ENCODE measurements at places on chromosomes 2 and 18.

DNA sequence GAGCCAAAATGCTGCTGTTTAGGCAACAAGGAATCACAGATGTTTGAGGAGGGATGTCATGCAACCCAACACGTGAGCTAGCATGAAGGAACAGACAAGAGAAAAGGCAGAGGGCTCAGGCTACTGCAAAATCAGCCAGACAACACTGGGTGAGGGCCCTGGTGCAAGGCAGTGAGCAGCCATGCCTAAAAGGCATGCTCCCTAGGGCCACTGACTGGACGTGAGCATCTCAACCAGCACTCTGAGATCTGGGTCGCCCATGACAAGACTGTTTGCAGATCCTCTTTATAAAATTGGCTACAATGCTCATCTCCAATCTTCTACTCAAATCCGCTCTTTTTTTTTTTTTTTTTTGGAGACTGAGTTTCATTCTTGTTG is 49.1 kb downstream of the KIAA2012 start:
- DNase-seq, result no peak

GRCh38 chr2:238320246-238320647 is at the start of gene TRAF3IP1:
Gene TRAF3IP1 (plus strand): TSS chr2:238320518. CDS start chr2:238320663, 145 bp downstream.
- peak; percentile 76 for DNase-seq

- no peak for DNase-seq
Observed at GRCh38 chr2:217980036-217980435, 22.8 kb downstream of the TNS1 start.

DNA sequence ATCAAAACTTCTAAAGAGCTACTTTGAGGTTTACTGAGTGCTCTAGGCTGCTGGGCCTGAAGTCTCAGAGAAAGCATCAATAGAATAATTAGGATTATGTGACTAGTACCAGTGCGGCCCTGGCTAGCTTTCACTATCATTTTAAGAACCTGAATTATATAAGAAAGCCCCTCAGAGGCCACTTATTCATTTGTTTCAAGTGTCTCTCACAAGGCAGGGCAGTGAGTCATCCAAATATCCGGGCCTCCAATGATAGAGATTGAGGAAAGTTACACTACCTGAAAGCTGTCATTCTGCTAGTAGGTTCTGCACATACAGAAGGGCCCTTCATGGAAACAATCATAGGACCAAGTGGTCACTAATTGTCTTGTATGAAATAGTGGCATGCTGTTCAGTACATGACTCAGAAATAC is 193.1 kb downstream of the L3MBTL4 start:
- no peak for DNase-seq

DNA sequence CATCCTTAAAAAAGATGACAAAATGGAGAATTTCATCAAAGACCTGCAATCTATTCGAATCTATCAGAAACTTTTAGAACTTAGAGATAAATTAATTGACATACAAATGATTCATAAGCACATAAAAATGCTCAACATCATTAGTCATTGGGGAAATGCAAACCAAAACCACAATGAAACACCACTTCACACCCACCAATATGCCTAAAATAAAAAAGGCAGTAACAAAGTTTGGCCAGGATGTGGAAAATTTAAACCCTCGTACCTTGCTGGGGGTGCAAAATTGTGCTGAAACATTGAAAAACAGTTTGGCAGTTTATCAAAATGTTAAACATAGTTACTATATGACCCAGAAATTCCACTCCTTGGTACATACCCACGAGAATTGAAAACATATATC is 11.5 kb upstream of the EIF2AK3 start:
- no peak for DNase-seq

DNA sequence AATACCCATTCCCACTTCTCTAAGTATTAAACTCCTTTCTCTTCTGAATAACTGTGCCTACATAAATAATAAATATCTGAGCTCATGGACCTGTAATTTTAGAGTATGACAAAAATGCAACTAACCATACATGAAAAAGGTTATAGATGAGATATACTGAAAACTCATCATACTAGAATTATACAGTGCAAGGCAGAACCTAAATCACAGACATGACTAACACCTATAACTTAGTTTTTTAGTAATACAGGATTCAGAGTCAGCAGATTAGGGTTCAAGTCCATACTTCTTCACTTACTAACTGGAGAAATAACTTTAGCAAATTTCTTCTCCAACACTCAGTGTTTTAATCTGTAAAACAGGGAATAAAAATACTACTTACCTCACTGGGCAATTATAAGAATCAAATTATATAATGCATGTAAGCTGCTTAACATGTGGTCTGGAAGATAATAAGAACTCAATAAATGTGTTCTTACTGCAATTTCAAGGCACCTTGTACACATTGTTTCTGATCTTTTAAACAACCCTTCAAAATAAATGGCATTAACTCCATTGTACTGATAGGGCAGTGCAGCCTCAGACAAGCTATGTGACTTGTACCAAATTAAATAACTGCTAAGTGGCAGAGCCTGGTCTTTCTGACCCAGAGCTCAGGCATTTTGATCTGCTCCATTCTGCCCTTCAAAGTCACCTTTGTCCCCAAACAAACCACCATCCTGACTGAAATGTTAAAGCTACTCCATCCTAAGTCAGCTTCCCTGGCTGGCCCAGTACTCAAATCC is 39.6 kb upstream of the KLF7 start:
- DNase-seq, result no peak

GRCh38 chr18:57997820-57998219 is 46.2 kb upstream of the NEDD4L start:
- no peak for DNase-seq

- DNase-seq, result no peak
Observed at GRCh38 chr2:48045613-48046012, 139.3 kb upstream of the FBXO11 start.

- peak; percentile 30 for DNase-seq
Observed at GRCh38 chr2:232473467-232473890, 14.2 kb downstream of the ECEL1 start.

DNA sequence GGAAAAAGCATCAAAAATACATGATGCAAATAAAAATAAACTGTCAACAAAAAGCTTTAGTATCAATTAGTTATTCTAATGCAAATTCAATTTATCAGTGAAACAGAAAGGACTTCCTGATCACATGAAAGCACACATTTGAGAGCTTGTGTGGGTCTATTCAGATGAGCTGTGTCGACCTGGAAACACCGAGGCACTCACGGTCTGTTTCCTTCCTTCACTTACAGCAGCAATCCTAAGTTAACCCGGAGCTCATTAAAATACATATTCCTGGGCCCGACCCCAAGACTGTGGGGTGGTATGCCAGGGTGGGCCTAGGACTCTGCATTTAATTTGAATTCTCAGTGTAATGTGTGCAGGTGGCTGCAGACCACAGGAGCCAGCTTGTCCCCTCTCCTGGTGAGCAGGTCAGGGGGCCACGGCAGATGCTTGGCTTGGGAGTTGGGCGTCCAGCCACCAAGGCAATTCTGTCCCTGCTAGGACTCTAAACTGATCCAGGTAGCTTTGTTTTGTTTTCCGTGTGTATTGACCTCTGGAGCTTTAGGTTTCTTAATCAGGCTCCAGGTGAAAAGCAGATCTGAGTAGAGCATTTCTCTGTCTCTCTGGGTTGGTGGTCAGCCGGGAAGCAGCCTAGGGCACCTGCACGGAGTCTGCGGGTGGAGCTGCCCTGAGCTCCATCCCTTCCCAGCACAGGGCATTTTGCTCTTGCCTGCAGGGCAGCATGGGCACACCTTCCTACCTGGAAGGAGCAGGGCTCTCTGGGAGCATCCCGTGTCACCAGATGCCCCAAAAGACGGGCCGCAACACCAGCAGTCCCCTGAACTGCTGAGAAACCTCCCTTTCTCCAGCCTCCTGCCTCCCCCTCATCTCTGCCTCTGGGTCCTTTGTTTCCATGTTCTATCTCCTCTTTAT is 9.0 kb downstream of the MBP start:
- no peak for DNase-seq

GRCh38 chr2:183542606-183543005 is 418.4 kb downstream of the NUP35 start:
- DNase-seq, result no peak

- no peak for DNase-seq
Observed at GRCh38 chr2:239086325-239087020, 238.6 kb downstream of the TWIST2 start.

- no peak for DNase-seq
Observed at GRCh38 chr2:57617318-57617717, 429.3 kb upstream of the VRK2 start.

- DNase-seq, result no peak
Observed at GRCh38 chr2:197136452-197136851, 174.1 kb downstream of the ANKRD44 start.

GRCh38 chr2:158041400-158041799 is 60.3 kb upstream of the UPP2 start:
- no peak for DNase-seq

GRCh38 chr2:108858894-108859293 is 72.3 kb downstream of the CCDC138 start:
- DNase-seq, result no peak

GRCh38 chr2:157837851-157838441 is 38.2 kb downstream of the ACVR1 start:
- DNase-seq, result peak; percentile 70

DNA sequence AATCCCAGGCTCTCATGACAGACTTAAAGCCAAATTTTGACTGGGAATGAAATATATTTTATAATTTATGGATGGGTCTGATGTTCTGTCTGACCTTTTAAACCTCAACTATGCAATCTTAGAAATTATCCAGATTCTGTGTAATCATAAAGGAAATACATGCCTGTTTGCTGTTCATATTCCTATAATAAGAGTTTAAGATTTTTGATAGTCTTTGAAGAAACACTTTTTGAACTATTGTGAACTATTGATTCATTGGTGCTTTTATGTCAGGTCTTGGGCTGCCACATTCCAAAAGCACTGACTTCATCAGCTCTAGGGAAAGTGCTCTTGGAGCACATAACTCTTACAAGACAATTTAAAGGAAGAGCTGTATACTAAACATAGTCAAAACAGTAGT is 64.2 kb downstream of the CCDC150 start:
- DNase-seq, result no peak

- DNase-seq, result no peak
Observed at GRCh38 chr2:233012301-233012971, 620 bp downstream of the NGEF start.

DNA sequence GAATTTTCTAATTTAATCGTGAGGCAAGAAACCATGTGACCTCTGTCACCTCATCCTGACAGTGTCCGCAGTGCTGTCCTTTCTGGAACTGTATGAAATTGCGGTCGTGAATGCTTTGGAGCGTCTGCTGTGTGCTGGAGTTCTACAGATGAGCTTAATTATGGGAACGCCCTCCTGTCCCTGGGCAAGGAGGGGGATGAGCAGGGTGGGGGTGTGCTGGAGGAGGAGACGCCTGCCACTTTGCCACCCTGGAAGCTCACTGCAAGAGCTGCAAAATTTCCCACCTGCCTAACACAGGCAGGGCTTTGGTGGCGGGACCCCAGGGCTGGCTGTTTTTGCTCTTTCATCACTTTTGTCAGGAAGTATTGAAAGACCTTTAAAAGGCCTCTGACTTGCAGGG is 6.5 kb downstream of the LPIN1 start:
- no peak for DNase-seq

DNA sequence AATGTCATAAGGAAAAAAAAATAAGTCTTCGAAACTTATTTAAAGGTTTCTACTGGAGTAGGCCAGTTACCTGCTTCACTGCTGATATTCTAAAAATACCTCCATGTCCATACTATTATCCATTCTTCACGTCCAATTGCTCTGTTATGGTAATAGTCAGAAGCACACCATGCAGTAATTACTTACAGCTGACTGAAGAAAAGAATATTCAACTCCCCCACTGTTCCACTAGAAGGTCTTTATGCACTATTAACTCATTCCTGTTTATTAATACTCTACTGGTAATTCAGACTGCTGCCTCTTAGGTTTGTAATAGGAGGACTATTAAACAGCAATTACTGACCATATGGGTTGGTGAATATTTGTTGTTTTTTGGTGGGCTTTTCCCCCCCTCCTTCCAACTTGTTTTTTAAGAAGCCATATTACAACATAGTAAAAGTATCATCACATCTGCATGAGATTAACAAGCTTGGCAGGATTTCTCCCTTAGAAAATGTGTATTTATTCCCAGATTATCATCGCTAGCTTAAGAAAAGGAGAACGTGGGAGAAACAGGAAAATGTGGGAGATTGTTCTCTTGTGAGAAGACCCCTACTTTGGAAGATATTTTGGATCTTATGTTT is 806.4 kb upstream of the FANCL start:
- no peak for DNase-seq

DNA sequence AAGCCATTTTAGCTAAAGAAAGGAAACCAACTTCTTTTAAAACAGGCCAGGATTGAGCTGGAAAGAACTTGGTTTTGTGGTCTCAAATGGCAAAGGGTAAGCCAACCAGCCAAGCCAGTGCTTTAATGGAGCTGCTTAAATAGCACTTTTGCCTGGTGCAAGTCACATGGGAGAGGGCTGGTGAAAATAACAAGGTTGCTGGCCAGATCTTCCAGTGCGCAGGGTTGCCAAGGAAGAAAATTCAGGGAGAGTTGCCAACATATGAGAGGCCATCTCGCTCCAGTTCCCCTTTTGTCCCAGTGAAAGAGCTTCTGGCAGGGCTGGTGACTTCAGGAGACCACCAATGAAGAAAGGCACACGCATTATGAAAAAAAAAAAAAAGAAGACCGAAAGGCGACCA is 57.3 kb downstream of the IRS1 start:
- DNase-seq, result peak; percentile 68

- DNase-seq, result no peak
Observed at GRCh38 chr18:77547757-77548156, 298.1 kb downstream of the GALR1 start.

DNA sequence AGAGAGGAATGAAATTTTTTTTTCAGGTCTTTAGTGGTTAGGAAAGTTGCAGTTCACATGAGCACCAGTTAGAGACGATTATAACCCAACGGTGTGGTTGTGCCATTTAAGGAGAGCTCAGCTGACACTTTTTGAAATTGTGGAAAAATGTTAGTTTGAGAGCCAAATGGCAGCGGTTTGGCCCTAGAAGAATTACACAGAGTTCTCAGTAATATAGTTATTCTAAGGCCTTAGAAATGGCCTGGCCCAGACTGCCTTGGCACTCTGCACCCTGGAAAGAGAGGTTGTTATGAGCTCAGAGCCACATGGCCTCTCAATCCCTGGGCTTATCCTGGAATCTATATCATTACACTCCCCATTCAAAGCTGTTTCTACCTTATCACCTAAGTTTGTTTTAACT is 117.4 kb downstream of the RHBDD1 start:
- no peak for DNase-seq

DNA sequence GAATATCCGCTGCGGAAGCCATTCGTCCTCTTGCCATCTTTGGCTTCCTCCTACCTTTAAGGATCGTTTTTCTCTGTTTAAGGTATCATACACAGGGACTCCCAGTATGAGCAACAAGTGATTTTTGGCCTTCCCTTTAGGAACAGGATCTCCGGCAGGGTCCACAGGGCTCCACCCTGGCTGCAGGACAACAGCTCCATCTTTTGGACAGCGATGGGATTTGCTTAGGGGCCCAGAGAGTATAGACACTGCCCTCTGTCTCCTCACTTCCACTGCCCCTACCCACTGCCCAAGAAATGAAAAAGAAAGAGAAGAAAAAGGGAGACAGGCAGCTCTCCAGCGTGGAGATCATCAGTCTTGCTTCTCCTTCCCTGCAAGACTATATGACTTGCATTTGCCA is 224.5 kb downstream of the UXS1 start:
- DNase-seq, result peak; percentile 6

GRCh38 chr2:14451312-14451711 is 181.2 kb upstream of the LRATD1 start:
- DNase-seq, result peak; percentile 0

All from NCI-H1092 treated with DMSO at 0.1 percent for 48 hours (cell line).